ENCODE measurements at places on chromosomes 4 and X. TPM values are rescaled to one million over a fixed set of nuclear protein-coding genes. Genes with fewer than 3 reads are reported as not detected.
A peak's percentile ranks its signal among the peaks of the same experiment; 100 is the strongest.

Gene PPEF2
- total RNA-seq: not detected

Gene STK32B
- total RNA-seq: 4.6 TPM

- no peak for DNase-seq
Observed at GRCh38 chr4:154928640-154929257, 147.7 kb downstream of the RBM46 start.

DNA sequence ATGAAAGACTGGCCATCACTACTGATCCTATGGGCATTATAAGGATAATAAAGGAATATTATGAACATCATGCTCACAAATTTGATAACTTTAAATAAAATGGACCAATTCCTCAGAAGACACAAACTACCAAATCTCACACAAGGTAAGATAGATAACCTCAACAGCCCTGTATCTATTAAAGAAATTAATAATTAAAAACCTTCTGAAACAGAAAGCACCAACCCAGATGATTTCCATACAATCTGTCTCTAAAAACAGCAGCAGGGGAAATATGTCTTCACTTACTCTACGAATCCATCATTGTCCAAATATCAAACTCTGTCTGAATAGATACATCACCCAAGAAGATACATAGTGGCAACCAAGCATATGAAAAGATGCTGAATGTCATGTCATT is 55.2 kb downstream of the LCORL start:
- no peak for DNase-seq

- DNase-seq: no peak
Observed at GRCh38 chr4:148632476-148632875, 190.3 kb upstream of the NR3C2 start.

DNA sequence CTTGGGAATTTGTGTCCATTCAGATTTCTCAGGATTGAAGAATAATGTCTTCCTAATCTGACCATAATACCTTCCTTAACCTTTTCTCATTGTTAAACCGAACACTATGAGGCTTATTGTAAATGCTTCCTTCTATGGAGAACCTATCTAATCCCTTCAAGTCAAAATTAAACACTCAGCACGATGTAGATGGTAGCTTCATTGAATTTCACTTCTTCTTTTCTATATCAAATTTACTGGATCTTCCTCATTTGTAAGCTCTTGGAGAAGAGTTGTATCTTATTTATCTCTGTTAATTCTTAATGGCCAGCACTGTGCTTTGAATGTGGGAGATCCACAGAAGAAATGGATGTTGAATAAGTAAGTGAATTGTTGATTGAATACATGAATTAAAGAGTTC is 109.0 kb upstream of the RAPGEF2 start:
- no peak for DNase-seq

- peak; percentile 16 for DNase-seq
Observed at GRCh38 chrX:107324493-107325310, 118.3 kb downstream of the DNAAF6 start.

- no peak for DNase-seq
Observed at GRCh38 chr4:833156-833555, 7.2 kb upstream of the CPLX1 start.

- no peak for DNase-seq
Observed at GRCh38 chr4:83230928-83231327, 53.7 kb downstream of the COQ2 start.

GRCh38 chrX:132631579-132632232 is 142.9 kb upstream of the MBNL3 start:
- no peak for DNase-seq

GRCh38 chr4:169266661-169267060 is 4.1 kb downstream of the SH3RF1 start:
- no peak for DNase-seq

- DNase-seq: no peak
Observed at GRCh38 chr4:1105662-1106061, 7.7 kb downstream of the RNF212 start.

DNA sequence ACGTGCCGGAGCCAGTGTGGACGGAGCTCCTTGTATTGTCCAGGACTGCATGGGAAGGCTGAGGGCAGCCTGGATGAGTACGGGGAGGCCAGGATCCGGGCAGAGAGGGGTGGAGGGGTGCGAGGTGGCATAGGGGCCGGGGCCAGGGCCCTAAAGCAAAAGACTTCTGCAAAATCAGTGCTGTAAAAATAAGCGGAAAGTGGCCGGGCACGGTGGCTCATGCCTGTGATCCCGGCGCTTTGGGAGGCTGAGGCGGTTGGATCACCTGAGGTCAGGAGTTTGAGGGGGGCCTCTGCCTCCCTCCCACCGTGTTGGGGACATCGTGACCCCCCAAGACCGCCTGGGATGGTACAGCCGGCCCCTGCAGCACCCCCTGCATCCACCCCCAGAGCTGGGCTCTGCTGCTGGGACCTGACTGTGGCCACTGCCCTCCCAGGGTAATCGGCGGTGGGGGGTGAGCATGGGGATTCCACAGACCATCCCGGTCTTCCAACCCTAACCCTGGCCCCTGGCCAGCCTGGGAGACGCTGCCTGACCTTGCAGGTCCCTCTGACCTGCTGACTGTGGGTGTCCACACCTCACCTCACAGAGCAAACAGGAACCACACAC is 23.4 kb upstream of the PLCXD1 start:
- DNase-seq: no peak

DNA sequence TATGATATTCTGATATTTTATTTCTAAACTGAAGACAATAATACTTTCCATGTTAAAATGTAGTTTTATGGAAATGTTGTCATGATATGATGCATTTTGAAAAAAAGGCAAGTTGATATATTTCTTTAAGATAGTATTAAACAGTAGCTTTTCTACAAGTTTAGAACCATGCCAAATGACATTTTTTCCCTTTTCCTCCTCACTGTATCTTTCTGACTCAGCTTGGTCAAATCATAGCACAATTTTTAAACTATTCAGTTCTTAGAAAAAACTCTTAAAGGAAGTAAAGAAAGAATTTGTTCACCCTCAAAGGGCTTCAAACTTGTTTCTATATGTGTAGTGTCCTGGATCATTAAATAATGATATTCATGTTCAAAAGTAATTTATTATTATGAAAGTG is 46.0 kb upstream of the GUCY1A1 start:
- no peak for DNase-seq

- no peak for DNase-seq
Observed at GRCh38 chr4:160180211-160180610, 1077.3 kb downstream of the RAPGEF2 start.

GRCh38 chr4:6198768-6199421 is 1.5 kb downstream of the JAKMIP1 start:
- DNase-seq: no peak

DNA sequence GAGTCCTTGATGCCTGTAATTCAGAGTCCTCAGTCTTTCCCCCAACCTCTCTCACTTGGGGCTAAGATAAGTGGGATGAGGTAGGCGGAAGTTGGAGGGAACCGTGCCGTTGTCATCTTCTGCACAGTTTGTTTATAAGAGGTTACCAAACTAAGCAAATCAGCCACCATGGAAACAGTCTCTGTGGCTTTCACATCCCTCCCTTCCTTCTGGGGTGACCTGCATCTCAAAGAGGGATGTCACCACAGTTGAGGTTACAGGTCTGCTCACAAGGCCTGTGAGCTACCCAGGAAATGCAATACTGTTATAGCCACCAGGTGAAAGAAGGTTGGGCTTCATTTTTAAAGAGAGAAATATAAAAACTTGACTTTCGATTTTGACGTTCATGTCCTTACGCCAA is 26.3 kb downstream of the RTL5 start:
- DNase-seq: no peak
